Muscle of arm (tissue), 14 donors: ENCODE measurements at places on chromosomes 1 and 21. TPM values are rescaled to one million over a fixed set of nuclear protein-coding genes. Genes with fewer than 3 reads are reported as not detected.
A peak's percentile ranks its signal among the peaks of the same experiment; 100 is the strongest.

AADACL3 gene
- polyA plus RNA-seq, result not detected

GJC2 gene
- polyA plus RNA-seq, result 1.1 TPM

KCNT2 gene
- polyA plus RNA-seq, result 6.4 TPM

LCE1F gene
- not detected for polyA plus RNA-seq

MYCL gene
- polyA plus RNA-seq, result not detected

DNA sequence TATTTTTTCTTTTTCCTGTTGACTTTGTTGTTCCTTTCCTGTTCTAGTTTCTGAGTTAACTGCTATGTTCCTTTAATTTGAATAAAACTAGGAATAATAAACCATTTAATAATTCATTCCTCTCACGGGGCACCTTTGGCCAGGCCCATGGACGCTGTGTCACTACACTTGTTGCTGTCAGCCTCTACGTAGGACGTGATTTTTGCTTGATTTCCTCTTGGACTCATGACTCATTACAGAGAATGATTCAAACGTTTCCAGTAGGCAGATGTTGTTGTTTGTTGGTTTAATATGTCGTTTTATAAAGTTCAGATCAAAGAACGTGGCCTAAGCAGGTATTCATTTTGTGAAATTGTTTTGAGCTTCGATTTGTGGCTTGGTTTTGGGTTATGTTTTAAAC is 9.1 kb upstream of the SLC19A1 start:
- DNase-seq, result no peak

GRCh38 chr1:226738421-226738994 is 574 bp downstream of the ITPKB start:
- peak; percentile 45 for DNase-seq

DNA sequence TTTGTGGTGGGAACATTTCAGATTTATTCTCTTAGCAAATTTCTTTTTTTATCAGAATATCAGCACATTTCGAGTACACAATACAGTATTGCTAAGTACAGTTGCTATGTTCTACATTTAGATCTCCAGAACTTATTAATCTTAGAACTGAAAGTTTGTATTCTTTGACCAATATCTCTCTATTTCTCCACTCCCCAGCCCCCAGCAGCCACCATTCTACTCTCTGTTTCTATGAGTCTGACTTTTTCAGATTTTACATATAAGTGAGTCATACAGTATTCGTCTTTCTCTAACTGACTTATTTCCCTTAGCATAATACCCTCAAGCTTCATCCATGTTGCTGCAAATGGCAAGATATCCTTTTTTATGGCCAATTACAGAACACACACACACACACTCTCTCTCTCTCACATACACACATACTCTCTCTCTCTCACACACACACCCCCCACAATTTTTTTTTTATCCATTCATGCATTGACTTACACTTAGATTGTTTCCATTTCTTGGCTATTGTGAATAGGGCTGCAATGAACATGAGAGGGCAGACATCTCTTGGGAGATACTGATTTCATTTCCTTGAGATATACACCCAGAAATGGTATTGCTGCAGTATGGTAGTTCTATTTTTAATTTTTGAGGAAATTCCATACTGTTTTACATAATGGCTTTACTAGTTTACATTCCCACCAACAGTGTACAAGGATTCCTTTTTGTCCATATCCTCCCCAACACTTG is 15.7 kb downstream of the RPTN start:
- no peak for DNase-seq

- no peak for DNase-seq
Observed at GRCh38 chr1:43558346-43558841, 27.7 kb downstream of the PTPRF start.

DNA sequence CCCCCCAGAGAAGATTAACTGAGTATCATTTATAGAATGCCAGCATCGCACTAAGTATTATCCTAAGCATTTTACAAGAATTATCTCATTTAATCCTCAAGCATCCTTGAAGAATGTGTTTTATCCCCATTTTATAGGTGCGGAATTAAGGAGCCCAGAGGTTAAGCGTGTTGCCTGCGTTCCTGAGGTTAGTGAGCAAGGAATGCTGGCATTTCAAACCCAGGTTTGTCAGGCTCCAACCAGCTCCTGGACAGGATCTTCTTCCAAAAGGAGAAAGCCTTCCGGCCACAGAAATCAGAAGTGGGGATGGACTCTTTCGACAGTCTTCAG is 82.3 kb downstream of the SSBP3 start:
- no peak for DNase-seq

DNA sequence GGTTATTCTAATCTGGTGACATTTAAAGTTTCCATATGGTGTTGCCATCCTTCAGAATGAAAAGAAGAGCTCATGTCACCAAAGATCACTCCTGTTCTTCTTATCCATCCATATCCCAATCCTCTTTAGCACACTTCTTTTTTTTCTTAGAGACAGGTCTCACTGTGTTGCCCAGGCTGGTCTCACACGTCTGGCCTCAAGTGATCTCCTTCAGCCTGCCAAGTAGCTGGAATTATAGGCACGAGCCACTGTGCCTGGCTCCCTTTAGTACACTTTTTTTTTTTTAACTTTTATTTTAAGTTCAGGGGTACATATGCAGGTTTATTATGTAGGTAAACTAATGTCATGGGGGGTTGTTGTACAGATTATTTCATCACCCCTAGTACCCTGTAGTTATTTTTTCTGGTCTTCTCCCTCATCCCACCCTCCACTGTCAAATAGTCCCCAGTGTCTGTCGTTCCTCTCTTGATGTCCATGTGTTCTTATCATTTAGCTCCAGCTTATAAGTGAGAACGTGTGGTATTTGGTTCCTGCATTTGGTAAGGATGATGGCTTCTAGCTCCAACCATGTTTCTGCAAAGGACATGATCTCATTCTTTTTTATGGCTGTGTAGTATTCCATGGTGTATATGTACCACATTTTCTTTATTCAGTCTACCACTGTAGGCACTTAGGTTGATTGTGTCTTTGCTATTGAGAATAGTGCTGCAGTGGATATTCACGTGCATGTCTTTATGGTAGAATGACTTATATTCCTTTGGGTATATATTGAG is 40.6 kb downstream of the CTTNBP2NL start:
- DNase-seq, result no peak

GRCh38 chr1:30744060-30744756 is 13.4 kb downstream of the LAPTM5 start:
- no peak for DNase-seq

DNA sequence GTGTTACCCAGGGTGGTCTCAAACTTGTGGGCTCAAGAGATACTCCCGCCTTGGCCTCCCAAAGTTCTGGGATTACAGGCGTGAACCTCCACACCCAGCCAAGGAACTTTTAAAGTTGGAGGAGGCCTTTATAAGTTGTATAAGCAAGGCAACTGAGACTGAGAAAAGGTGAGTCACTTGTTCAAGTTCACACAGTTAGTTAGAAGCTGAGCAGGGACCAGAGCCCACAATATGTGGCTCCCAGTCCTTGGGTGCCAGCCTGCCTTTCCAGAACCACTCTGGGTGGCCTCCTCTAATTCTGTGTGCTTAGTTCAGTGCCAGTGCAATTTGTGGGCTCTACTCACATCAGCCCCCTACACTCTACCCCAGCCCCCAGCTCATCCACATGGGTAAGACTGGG is 3.7 kb downstream of the RAB25 start:
- no peak for DNase-seq

DNA sequence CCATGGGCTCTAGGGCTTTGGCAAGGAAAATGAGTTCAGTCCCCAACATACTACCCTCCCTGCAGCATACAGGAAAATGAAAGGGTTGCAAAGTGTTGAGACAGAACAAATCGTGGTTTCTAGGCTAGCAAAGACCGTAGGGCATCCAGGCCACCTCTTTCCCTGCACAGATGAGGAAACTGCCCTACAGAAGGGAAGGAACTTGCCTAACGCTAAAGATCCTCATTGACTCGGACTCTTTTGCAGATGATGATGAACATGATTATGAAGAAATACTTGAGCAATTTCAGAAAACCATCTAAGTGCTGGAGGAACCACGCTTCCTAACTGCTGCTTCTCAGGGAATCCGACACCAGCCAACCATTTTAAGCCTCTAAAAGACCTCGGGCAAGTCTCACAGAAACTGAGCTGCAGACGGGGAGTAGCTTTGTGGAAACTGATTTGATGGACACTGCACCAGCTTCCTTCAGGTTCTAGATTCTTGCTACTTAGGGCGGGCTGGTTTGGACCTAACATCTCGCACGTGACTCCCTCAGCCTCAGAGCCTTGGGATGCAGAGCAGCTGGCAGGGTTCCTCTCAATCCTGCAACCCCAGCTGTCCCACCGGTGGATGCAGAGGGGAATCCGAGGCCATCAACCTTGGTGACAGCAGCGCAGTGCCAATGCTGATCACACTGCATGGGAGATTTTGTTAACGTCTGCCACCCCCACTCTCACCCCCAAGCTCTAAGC is 13.4 kb downstream of the THEMIS2 start:
- DNase-seq, result no peak

- no peak for DNase-seq
Observed at GRCh38 chr1:228293816-228294500, 86.1 kb downstream of the OBSCN start.

DNA sequence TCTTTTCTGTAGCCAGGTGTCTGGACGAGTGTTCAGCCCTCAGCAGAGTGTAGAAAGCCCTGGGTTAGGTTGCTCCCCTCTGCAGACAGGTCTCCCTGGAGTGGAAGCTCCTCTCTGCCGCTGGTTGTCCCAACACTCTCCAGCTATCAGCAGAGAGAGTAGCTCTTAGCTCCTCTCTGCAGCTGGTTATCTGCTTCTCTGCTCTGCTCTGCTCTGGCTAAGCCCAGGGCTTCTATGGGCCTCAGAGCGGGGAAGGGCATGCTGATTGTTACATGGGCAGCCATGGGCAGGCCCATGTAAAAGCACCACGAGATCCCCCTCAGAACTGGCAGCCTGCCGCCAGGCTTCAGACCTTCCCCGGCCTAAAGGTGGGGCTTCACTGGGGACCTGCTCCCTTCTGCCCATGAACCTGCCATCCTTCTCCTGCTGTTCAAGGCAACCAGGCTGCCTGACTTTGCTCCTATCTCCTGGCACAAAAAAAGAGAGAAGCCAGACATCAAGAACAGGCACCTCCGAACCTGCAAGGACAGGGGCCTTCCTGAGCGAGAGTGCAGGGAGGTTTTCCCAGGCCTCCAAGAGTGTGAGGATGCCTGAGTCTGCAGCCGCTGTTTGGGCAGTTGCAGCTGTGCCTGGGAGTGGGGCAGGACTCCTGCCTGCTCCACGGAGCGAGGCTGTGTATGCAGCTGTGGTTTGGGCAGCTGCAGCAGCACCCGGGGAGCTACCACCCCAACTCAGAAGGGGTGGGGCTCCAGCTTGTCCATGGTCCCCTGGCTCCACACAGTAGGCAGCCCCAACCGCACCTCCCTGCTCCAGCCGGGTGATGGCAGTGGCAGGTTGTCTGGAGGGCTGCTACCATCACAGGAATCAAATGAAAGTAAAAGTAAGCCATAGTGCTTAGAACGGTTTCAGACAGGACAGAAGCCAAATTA is 973.7 kb downstream of the LTN1 start:
- no peak for DNase-seq

DNA sequence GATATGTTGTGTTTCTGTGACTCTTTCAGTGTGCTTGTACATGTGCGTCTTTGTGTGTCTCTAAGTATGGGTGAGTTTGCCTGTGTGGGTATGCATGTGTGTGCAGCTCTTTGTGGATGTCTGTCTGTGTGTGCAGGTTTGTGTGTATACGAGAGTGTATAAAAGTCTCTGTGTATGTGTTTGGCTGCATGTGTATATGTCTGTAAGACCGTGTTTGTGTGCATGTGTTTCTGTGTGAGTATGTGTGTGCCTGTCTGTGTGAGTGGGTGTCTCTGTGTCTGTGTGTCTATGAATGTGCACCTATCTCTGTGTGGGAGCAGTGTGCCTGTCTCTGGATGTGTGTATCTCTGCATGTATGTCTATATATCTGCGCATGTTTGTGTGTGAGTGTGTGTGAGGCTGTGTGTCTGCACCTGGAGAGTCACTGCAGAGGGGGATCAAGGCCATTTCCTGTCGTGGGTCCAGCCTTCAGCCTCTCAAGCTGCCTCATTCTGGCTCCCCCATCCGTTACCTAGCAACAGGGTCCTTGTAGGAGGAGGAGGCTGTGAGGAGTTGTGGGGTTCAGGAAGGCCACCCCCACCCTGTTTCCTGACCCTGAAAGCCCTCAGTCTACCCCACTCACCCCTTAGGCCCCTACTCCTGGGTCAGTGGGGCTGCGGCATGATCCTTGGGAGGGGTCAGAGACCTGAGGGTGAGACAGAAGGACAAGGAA is 10.4 kb downstream of the FGR start:
- DNase-seq, result no peak

- no peak for DNase-seq
Observed at GRCh38 chr1:247385283-247385682, 30.7 kb upstream of the NLRP3 start.

DNA sequence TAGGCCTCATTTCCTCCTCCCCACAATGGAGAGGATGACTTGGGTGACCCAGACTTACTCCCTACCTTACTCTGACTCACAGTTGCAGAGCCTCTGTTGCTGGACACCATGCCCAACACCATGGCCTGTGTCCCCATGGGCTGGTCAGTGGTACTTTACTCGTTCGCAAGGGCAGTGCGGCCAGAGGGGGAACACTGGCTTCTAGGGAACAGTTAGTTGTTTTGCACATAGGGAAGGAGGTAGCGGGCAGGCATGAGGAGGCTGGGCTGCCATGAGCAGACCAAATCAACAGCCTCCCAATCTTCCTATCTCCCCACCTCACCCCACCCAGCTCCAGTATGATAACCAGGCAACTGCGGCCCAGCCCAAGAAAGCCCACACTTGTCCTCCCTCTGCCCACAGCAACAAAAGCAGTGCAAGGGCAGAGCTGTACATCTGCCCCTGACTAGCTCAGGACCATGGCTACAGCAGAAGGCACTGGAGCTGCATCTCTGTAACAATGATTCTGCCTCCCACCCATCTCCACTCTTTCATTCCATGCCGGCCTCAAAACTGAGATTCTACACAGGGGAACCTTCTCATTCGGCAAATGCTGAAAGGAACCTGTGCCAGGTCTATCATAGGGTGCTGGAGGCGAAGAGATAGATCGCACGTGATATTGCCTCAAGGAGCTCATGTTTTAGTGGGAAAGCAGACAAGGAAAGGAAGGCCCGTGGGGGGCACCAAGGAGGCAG is 18.6 kb downstream of the TAL1 start:
- DNase-seq, result no peak

DNA sequence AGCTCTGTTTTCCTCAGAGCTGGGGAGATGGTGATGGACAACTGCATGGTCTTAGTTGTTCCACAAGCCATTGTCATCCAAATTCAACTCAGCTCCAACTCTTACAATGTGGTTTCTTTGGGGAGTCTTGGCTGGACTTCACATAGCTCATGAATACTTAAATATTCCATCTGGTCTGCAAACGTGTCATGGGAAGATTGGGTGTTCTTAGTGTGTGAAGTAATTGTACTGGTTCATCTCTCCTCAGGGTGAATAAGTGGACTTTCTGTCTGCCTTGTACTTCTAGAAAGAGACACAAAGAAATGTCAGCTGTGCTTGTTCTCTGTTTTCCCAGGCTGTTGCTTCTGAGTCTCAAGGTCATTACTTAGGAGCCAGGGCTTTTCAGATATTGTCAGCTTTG is 106.6 kb downstream of the VPS13D start:
- DNase-seq, result no peak

- DNase-seq, result peak; percentile 35
Observed at GRCh38 chr21:35738347-35738961, 321.9 kb downstream of the SETD4 start.

GRCh38 chr1:205387845-205388244 is 31.1 kb upstream of the KLHDC8A start:
- no peak for DNase-seq
